SK-N-SH (cell line): ENCODE measurements at places on chromosomes 4 and X. TPM values are rescaled to one million over a fixed set of nuclear protein-coding genes. Genes with fewer than 3 reads are reported as not detected.
A peak's percentile ranks its signal among the peaks of the same experiment; 100 is the strongest.

The SERTM2 gene
- polyA plus RNA-seq, result 0.12 and 0.60 TPM in 2 replicates

The PHKA1 gene
- 4.8 and 6.2 TPM in 2 replicates for polyA plus RNA-seq

The MSN gene
- 189 and 226 TPM in 2 replicates for polyA plus RNA-seq

The DCAF12L1 gene
- not detected in 2 replicates for polyA plus RNA-seq

The NPY2R gene
- polyA plus RNA-seq, result 0.05 TPM in 1 of 2 replicates, not detected in the other

The SUPT20HL1 gene
- polyA plus RNA-seq, result not detected in 2 replicates

The SPATA4 gene
- 0.21 and 0.34 TPM in 2 replicates for polyA plus RNA-seq

The MAP9 gene
- polyA plus RNA-seq, result 4.1 and 6.4 TPM in 2 replicates

The NXF2B gene
- polyA plus RNA-seq, result not detected in 2 replicates

The XPNPEP2 gene
- polyA plus RNA-seq, result 0.19 and 0.21 TPM in 2 replicates

The PCDH7 gene
- polyA plus RNA-seq, result 0.45 and 0.48 TPM in 2 replicates

The FAT4 gene
- polyA plus RNA-seq, result 6.6 and 8.7 TPM in 2 replicates

DNA sequence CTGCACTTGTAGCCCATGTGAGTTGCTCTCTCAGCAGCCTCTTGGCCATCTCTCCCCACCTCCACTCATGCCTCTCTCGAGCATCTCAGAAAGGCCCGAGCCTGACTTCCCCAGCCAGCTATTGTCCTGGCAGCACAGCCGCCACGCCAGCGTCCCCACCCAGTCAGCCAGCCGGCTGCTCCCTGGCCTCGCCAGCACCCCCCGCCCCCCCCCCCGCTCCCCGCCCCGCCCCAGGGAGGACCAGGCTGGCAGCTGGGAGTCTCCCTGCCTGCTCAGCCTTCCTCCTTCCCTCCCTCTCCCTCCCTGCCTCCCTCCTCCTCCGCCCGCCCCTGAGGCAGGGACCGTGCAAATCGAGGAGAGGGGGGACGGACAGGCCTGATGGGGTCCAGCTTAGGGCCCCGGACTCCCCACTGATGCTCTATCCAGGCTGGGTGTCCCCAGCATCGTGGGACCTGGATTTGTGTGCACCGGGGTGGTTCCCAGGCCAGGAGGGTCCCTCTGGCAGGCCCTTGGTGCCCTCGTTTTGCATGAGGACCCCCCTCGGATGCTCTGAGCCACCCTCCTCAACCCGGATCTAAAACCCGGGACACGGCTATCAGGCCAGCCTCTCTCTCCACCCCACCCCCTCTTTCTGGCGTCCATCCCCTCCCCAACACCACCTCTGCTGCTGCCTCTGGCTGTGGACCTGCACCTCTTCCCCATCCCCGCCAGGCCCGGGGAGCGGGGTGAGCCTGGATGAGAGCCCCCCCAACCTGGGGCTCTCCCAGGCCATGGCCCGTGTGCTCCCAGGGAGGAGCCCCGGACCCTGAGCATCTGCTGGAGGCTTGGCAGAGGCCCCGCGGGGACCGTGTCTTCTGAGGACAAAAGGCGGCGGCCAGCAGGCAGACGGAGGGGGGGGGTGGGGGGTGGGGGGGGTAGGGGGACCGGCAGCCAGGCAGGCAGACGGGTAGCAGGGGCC, at the start of gene GPR173:
TSS of gene GPR173 (plus strand) at position 621 of the 958 bp plus-strand sequence. CDS start 27,833 bp downstream, outside the sequence.
- H3K4me3 ChIP-seq, result peak within 1 kb of the TSS; percentile 59
- no peaks in the 10 kb centered on the region for H3K36me3 ChIP-seq
- DNase-seq, result peak; percentile 85
- peak within 1 kb of the TSS; percentile 84 for H3K27ac ChIP-seq
- peaks cover 17% of the 10 kb centered on the region; the same call in 1 of the 2 replicates for H3K27me3 ChIP-seq

DNA sequence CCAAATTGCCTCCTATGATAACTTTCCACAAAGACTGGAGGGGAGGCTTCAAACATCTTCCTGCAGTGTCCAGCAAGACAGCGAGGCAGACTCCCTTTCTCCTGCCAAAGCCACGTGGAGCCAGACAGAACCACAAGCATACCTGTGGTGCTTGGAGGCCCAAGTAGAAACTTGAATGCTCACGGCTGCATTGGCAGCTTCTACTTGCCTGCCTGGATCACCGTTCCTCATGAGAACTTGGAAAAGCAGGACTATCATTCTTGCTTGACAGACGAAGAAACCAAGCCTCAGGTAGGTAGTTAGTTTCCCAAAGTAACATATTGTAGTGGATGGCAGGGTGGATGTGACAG, 216.3 kb upstream of the SFRP2 start:
- no peaks in the 10 kb centered on the region for H3K36me3 ChIP-seq
- H3K27ac ChIP-seq, result peak overlapping the region; percentile 51
- no peaks in the 10 kb centered on the region for H3K4me1 ChIP-seq
- H3K27me3 ChIP-seq, result no peaks in the 10 kb centered on the region
- DNase-seq, result no peak

- H3K4me1 ChIP-seq, result no peaks in the 10 kb centered on the region
- no peaks in the 10 kb centered on the region for H3K27me3 ChIP-seq
- H3K27ac ChIP-seq, result no peak overlapping the region
- no peak overlapping the region for H3K4me3 ChIP-seq
- no peaks in the 10 kb centered on the region for H3K36me3 ChIP-seq
These were observed 47.4 kb downstream of the SMIM14 start for GRCh38 chr4:39591290-39591689.

DNA sequence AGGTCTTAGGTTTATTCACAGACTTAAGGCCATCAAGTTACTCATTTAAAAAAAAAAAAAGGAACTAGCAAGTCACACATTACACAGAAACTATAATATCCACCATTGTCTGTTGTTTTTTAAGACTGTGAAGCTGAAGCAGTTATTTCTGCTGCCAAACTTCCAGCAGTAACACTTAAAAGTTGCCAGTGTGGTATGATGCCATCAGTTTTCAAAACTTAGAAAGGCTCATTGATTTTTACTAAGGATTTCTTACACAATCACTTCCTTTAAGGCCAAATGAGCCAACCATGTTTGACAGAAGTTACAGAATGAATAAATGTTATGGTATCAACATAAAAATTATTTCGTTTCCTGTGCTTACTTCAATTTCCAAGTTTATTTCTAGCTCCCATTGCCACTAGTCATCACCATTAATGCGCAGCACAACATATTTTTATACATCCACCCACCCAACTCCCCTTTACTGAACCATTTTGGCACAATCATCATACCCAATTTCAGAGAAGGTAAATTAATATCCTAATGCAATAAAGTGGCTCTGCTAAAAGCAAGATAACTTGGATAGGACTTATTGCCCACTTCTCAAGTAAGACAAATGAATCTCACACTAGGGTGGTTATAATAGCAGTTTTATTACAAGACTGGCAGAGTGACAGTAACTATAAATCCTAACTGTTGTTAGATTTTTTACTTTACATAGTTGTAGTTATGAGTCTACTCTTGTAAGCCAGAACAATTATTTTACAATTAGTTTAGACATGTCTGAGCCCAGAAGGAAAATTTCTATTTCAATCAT, 13.1 kb downstream of the PDGFC start:
- no peak overlapping the region for H3K4me3 ChIP-seq
- H3K27ac ChIP-seq, result peak overlapping the region; percentile 55; the same call in 1 of the 2 replicates
- no peaks in the 10 kb centered on the region for H3K36me3 ChIP-seq
- H3K4me1 ChIP-seq, result peaks cover 71% of the 10 kb centered on the region

DNA sequence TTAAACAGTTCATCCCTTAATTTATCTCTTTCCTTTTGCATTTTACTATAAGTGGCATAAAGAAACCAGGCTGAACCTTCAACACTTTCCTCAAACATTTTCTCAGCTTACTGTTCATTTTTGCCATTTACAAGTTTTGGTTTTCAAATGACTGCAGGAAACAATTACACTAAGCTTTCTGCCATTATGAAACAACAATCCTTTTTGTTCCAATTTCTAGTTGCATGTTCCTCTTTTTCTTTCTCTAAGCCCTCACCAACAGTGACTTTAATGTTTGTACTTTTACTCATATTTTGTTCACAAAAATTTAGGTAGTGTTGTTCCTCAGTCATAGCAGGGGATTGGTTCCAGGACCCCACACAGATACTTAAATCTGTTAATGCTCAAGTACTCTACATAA, 1526.1 kb downstream of the STIM2 start:
- H3K4me3 ChIP-seq, result no peak overlapping the region
- H3K27me3 ChIP-seq, result no peaks in the 10 kb centered on the region
- no peak for DNase-seq

GRCh38 chrX:16014171-16014570, 109.2 kb upstream of the GRPR start:
- DNase-seq, result no peak
- H3K4me3 ChIP-seq, result no peak overlapping the region
- no peak overlapping the region for H3K27ac ChIP-seq
- H3K27me3 ChIP-seq, result no peaks in the 10 kb centered on the region
- no peaks in the 10 kb centered on the region for H3K36me3 ChIP-seq

DNA sequence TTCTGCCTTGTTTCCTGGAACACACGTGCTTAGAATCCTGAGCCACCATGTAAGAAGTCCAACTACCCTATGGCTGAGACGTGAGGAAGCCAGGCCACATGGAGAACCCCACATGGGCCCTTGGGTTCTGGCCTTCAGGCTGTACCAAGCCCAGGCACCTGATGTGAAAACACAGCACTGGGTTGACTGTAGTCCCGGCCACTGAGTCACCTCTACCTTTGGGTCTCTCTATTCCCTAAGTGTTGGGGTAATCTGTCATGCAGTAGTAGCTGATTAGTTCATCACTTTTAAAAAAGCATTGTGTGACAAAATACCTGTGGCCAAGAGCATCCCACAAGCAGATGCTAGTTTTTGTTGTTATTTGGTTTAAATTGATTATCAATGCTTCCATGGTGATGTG, 24.3 kb downstream of the CFAP97 start:
- H3K27me3 ChIP-seq, result no peaks in the 10 kb centered on the region
- H3K4me3 ChIP-seq, result no peak overlapping the region
- H3K36me3 ChIP-seq, result peaks cover 17% of the 10 kb centered on the region
- no peak for DNase-seq
- H3K27ac ChIP-seq, result no peak overlapping the region

DNA sequence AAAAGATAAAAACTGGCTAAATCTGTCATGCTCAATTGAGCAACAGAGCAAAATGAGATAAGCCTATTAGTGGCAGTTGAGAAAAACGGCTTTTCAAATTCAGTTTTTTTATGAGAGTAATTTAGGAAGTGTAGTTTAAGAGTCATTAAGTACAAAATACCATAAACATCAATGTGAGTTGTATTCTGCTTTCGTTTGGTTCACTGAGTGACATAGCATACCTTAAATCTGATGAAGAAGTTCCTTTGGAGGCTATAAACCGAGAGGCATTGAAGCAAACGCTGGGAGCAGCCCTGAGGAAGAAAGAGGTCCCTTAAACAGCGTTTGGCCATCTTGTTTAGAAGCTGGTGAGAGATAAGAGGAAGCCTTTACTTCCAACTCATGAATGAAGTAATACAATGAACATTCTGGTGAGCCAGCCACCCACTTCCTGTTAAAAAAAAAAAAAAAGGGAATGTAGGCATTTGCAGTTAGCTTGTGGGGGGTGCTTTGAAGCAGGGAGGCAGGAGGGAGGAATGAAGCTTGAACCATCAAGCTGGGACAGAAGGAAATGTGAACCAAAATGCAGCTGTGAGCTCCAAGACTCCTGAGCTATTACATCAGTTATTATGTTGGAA, 132.3 kb downstream of the ZNF330 start:
- no peaks in the 10 kb centered on the region for H3K36me3 ChIP-seq
- peak overlapping the region; percentile 11; the same call in 1 of the 2 replicates for H3K27ac ChIP-seq
- H3K4me1 ChIP-seq, result peaks cover 32% of the 10 kb centered on the region; the same call in 1 of the 2 replicates

GRCh38 chr4:89725268-89725667, 111.7 kb downstream of the SNCA start:
- H3K4me3 ChIP-seq, result no peak overlapping the region
- no peak for DNase-seq
- H3K4me1 ChIP-seq, result no peaks in the 10 kb centered on the region
- no peak overlapping the region for H3K27ac ChIP-seq

DNA sequence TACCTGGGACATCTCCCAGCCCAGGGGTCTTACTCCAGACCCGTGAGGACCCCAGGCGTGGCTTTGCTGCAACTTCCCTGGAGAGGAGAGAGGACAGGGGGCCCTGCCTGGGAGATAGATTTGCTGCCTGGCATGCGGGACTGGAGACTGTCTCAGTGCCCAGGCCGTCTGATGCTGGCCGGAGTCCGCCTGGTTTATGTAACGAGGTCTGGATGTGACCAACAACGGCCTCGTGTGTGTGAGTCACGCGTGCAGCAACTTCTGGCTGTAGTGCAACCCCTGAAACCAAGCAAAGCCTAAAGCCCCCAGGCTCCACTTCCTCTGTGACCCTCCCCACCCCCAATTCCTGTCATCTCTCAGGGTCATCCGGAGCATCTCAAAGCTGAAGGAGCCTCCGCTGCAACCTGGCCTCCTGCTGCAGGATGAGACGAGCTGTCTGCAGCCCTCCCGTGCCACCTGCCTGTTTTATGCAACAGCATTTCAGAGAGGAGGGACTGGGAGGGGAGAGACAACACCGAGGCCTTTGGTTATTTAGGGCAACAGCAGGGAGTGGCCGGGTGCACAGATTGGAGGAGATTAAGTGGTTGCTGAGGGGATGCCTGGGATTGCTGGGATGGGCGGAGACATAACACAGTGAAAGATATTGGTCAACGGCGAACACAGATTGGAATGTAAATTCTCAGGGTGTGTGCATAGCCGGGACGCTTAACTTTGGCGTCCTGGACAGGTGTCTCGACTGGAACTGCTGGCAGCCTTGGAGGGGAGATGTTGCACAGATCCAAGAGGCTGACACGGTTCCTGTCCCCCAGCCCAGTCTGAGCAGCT, 16.0 kb downstream of the XG start:
- H3K36me3 ChIP-seq, result no peaks in the 10 kb centered on the region
- H3K4me1 ChIP-seq, result no peaks in the 10 kb centered on the region
- peaks cover 5% of the 10 kb centered on the region; the same call in 1 of the 2 replicates for H3K27me3 ChIP-seq
- H3K27ac ChIP-seq, result no peak overlapping the region
- no peak overlapping the region for H3K4me3 ChIP-seq
- DNase-seq, result no peak

- H3K4me1 ChIP-seq, result no peaks in the 10 kb centered on the region
- no peak overlapping the region for H3K4me3 ChIP-seq
- DNase-seq, result no peak
These were observed 925.6 kb downstream of the SH3BGRL start for GRCh38 chrX:82127228-82128123.

DNA sequence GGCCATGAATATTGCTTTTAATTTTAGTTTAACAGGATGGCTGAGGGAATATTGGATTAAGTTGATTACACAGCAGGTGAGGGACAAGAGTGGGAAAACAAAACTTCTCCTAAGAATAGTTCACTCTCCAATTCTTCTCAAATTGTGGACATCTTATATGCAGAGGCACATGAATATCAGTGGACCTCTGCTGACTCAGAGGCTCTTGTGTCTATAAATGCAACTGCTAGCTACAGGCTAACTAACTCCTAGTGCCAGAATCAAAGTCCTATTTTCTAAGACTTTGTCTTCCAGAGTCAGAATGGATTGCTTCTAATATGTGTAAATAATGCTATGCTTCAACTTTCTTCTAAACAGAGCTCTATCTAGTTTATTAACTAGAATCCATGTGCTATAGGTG, 175.8 kb downstream of the IL15 start:
- no peak overlapping the region for H3K4me3 ChIP-seq
- peaks cover 3% of the 10 kb centered on the region; the same call in 1 of the 2 replicates for H3K4me1 ChIP-seq
- H3K27ac ChIP-seq, result no peak overlapping the region
- no peaks in the 10 kb centered on the region for H3K27me3 ChIP-seq

GRCh38 chrX:138745196-138745595, 33.7 kb upstream of the FGF13 start:
- H3K27me3 ChIP-seq, result peaks cover 12% of the 10 kb centered on the region; the same call in 1 of the 2 replicates
- no peak overlapping the region for H3K4me3 ChIP-seq
- no peaks in the 10 kb centered on the region for H3K4me1 ChIP-seq
- no peak overlapping the region for H3K27ac ChIP-seq
- H3K36me3 ChIP-seq, result no peaks in the 10 kb centered on the region
- DNase-seq, result peak; percentile 14

- no peak overlapping the region for H3K4me3 ChIP-seq
- DNase-seq, result no peak
- H3K36me3 ChIP-seq, result no peaks in the 10 kb centered on the region
- H3K4me1 ChIP-seq, result no peaks in the 10 kb centered on the region; the same call in 1 of the 2 replicates
These were observed 209.0 kb downstream of the HS6ST2 start for GRCh38 chrX:132749406-132749805.
